GOT3 (cell line): ENCODE measurements at places on chromosomes 13 and 19.

- no peak for DNase-seq
These were observed 11.2 kb upstream of the PRR19 start for GRCh38 chr19:42290523-42291434.

GRCh38 chr19:47209319-47210179, 21.4 kb downstream of the BBC3 start:
- no peak for DNase-seq

- peak; percentile 49 for DNase-seq
These were observed 690 bp upstream of the ARRDC2 start for GRCh38 chr19:18007044-18007916.

DNA sequence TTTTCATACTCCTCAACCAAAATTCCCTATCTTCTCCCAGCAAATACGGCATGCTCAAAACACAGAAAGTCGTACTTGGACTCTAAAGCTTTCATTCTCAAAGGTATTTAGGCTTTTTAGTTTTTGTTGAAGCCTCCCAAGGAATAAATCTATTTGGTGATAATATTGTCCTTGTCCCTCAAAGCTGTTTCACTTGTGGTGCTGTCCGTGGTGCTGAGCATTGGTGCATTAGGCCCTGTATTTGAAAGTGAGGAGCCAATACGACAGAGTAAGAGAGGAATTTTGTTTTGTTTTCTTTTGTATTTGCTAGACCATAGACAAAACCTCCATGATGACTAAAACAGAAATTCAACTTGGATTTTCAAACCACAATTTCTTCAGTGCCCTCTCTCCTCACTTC, 3.2 kb upstream of the LGALS13 start:
- DNase-seq, result no peak

- peak; percentile 14 for DNase-seq
These were observed 1173.1 kb downstream of the UQCRFS1 start for GRCh38 chr19:28039677-28040381.

DNA sequence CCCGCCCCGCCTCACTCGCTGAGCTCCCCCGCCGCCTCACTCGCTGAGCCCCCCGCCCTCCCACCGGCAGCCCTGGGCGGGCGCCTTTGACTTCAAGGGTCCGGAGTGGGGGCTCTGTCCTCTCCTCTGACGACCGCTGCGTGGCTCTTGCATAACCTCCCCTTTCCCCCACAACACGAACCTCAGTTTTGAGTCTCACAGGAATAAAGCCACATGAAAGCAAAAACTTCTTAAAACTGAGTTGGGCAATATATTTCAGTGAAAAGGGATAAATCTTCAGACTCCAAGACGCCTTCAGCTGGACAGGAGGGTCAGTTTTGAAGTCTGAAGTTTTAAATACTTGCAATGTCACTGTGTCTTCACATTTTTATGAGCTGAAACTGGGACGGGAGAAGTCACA, 70.6 kb upstream of the C13orf46 start:
- no peak for DNase-seq

GRCh38 chr19:19098703-19099632, 35.2 kb downstream of the SLC25A42 start:
- no peak for DNase-seq

- no peak for DNase-seq
These were observed 23.7 kb upstream of the CERS4 start for GRCh38 chr19:8185343-8186068.

DNA sequence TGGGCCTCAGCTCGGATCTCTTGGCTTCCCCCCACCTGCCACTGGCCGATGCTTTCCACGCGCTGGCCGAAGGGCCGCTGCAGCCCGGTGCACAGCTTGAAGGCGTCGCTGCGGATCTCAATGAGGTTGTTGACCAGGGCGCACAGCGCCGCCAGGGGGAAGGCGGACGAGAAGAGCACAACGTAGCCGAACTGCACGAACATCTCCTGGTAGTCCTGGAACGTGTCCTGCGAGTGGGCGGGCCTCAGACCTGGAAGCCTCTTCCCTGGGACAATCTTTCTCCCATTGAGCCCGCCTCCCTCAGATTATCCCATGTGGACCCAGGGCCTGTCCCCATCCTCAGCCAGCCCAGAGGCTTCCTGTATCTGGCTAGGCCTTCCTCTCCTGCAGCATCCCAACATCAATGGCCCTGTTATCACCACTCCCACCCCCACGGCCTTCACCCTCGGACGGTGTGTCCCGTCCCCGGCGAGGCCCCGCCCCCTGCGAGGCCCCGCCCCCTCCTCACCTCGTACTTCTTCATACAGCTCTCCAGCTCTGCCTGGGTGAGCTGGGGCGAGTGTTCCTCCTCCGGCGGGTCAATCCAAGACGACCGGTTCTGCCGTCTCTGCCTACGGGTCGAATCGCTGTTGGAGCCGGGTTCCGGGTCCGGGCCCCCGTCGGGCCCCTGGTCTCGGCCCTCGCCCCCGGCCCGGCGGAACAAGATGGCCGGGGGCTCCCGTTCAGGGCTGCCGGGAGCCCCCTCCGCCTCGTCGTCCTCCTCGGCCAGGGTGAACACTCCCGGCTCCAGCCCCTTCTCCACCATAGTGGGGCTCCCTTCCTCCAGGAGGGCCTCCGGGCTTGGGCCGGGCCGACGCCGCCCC, 6.8 kb downstream of the ANO8 start:
- DNase-seq, result no peak

- DNase-seq, result no peak
These were observed 150.7 kb downstream of the KCTD15 start for GRCh38 chr19:33947265-33947964.

DNA sequence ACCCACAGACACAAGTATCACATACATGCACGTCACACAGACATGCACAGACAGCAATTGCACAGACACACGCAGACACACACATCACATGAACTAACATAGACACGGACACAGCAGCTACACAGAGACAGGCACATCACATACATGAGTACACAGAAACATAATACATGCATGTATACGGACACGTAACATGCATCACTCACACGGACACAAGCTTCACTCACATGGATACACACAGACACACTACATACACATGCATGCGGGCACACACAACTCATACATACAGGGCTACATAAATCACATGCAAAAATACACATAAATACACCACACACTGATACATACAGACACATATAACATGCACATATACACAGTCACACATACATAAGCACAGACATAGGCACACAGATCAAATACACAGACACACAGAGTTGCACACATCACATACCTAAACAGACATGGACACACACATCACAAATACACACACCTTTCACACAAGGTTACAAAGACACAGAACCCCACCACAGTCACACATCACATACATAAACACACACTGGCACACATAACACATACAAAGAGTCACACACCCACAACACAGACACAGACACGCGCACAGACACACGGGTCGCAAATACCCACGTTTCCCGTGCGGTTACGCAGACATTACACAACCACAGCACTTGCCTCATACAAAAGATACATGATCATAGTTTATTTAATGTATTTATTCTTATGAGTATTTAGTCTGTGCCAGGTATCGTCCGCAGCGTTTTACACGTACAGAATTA, 1.1 kb upstream of the LMTK3 start:
- no peak for DNase-seq

- DNase-seq, result no peak
These were observed 101.8 kb downstream of the FAM216B start for GRCh38 chr13:42883142-42883541.

DNA sequence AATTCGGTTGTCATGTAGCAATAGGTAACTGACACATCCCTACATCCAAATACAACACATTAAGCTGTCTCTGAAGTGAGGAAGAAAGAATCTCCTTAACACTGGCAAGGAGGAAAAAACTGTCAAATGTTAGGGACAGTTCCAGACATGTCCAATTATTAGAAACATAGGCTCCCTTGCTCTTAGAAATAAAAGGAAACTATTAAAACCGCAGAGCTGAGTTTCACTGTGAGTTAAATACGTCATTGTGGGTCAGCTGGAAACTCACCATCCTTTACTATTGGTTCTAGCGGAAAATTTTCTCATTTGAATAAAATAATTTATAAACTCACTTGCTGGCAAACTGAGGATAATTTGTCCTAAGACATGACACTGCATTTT, 40.7 kb downstream of the STARD13 start:
- DNase-seq, result no peak

GRCh38 chr19:19260417-19261214, 12.5 kb downstream of the TM6SF2 start:
- DNase-seq, result no peak

DNA sequence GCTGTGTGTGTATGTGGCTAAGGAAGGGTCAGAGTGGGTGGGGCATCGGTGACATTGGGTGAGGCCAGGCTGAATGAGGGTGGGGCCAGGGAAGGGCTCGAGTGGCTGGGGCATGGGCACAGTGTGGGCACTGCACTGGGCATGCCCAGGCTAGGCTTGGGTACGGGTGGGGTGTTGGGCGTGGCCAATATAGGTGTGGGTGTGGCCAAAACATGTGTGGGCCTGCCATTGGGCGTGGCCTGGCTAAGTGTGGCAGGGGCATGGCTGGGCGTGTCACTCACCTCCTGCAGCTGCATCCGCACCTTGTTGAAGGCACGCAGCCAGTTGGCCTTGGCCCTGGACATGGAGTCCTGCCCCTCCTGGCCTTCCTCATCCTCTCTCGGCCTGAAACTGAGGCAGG, 33.2 kb downstream of the UNC13A start:
- no peak for DNase-seq

DNA sequence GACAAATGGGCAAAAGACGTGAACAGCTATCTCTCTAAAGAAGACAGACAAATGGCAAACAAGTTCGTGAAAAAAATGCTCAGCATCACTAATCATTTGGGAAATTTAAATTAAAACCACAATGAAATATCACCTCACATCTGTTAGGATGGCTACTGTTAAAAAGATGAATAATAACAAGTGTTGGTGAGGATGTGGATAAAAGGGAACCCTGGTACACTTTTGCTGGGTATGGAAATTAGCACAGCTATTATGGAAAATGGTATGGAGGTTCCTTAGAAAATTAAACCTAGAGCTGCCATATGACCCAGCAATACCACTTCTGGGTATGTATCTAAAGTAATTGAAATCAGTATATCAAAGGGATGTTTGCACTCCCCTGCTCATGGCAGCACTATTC, 7.1 kb downstream of the CABP5 start:
- no peak for DNase-seq
